ENCODE measurements at places on chromosomes 13 and 19.

DNA sequence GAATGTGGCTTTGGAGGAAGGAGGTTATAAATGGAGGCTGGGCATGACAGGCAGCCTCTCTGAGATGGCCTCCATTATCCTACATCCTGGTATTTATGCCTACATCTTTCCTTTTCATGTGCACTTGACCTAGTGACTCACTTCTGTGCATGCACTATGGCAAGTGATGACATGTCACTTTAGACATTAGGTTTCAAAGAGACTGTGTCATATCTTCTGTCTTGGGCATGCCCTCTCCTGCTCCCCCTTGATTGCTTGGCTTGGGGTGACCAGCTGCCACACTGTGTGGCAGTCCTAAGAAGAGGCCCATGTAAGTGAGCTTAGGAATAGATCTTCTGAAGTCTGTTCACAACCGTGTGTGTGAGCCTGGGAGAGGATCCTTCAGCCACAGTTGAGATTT lies 472.8 kb downstream of the FGF9 start:
- DNase-seq: no peak

DNA sequence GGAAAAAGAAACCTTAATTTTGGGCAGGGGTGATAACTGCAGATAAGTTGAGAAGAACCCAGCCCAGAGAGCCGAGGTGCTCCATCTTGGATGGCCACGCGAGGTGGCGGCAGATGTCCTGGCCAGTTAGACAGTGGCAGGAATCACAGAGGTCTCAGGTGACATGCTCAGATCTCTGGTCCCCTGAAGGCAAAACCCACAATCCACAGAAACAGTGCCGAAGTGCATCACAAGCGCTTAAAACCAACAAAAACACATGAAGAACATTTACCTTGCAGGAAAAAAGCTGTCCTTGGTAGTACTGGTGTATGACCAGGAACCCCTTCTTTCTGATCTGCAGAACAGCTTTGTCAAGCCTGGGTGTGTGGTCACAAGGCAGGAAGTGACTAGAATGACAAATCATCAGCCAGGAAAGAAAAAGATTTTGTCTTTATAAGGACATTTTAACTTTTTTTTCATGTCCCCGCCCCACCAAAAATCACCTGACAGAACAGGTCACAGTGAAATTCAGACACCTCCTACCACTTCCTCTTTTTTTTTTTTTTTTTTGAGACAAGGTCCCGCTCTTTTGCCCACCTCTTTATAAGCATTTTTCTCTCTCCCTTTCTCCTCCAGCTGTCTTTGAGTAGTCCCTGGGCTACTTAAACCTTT lies at the start of gene LCP1:
Gene LCP1, minus strand, starts transcription at position 338 of the 651 bp plus-strand sequence. CDS start 22,515 bp downstream, outside the sequence.
- peak; percentile 83 for DNase-seq

- DNase-seq: no peak
Observed at GRCh38 chr13:34862716-34863115, 79.4 kb upstream of the NBEA start.

DNA sequence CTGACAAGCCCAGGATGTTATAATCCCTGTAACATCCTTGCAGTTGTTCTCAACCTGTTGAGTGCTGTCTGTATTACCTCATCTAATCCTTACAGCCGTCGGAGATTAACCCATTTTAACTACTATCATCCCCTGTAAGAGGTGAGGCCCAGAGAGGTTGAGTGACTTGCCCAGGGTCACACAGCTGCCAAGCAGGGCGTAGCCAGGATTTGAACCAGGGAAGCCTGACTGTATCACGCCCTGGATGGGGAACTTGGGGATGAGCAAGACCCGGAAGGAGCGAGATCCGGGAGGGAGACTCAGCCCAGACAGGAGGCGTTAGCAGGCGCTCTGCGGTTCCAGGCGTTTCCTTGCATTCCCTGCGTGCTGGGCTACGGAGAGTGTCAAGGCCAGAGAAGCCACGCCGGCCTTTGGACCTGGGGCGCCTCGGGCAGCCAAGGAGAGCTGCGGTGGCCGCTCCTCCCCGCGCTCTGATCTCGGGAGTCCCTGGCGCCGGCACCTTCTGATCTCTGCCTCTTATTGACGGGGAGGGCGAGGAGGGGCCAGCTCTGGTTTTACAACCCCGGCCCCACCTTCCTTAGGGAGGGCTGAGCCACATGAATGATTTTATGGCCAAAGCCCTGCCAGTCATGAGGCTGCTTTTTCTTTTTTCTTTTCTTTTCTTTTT lies 6.2 kb downstream of the SULT2B1 start:
- peak; percentile 74 for DNase-seq
